ENCODE measurements at places on chromosomes 5 and 9.

DNA sequence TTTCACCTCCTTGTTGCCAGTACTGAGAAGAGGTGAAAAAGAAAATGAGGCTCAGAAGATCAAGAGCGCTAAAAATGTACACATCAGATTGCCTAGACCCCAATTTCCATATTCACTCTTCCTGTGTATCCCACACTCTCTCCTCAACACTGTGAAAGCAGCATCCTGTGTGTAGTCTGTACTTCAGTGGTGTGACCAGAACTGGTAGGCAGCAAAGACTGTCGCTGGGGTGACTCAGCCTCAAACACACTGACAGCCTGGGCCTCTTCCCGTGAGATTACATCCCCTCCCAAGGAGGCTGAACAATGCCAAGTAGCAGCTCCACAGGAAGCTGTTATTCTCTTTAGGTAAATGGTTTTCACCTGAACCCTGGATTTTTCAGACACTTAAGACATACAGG is 135.5 kb downstream of the CCDC192 start:
- no peak for DNase-seq

- DNase-seq: no peak
These were observed 98.5 kb downstream of the STRBP start for GRCh38 chr9:123169926-123170325.

DNA sequence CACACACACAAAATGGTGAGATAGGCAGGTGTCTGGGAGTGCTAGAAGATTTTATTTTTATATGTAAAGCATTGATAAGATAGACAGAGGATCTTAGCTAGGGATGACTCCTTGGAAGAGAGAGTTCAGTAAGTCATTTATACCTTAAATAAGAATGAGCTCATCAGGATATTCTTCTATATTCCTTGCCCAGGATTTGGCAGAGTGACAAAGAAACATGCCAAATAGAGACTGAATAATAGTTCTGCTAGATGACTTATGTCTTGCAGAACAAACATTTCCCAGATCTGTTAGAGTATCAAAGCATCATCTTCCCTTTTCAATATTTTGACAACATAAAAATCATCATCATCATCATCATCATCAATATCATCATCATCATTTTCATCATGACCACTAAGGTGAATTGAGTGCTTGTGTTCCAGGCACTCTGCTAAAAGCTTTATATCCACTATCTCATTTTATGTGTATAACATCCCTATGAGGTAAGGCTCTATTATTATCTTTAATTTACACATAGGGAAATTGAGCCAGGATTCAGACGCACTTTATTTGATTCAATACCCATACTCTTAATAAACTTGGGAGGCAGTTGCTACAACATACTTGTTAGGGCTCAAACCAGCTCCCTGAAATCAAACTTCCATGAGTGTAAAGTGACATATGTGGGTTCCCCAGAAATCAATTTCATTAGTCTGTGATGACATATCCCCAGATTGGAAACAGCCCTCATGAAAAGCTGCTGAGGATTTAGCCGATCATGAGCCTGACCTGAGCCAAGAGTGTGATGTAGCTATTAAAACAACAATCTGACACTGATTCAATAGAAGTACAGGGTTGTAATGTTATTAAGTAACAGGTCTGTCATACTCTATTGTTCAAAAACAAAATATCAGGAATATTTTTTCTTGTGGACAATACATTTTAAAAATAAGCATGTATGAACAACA is 176.3 kb upstream of the SEMA6A start:
- no peak for DNase-seq

- DNase-seq: no peak
These were observed 39.8 kb downstream of the CYSTM1 start for GRCh38 chr5:140214831-140215230.

- peak; percentile 22 for DNase-seq
These were observed 1131.0 kb downstream of the MAT2B start for GRCh38 chr5:164636456-164636855.

- DNase-seq: no peak
These were observed 47.6 kb upstream of the HOMER1 start for GRCh38 chr5:79561525-79561893.

- DNase-seq: no peak
These were observed 1864.1 kb downstream of the EFNA5 start for GRCh38 chr5:105806596-105806995.

DNA sequence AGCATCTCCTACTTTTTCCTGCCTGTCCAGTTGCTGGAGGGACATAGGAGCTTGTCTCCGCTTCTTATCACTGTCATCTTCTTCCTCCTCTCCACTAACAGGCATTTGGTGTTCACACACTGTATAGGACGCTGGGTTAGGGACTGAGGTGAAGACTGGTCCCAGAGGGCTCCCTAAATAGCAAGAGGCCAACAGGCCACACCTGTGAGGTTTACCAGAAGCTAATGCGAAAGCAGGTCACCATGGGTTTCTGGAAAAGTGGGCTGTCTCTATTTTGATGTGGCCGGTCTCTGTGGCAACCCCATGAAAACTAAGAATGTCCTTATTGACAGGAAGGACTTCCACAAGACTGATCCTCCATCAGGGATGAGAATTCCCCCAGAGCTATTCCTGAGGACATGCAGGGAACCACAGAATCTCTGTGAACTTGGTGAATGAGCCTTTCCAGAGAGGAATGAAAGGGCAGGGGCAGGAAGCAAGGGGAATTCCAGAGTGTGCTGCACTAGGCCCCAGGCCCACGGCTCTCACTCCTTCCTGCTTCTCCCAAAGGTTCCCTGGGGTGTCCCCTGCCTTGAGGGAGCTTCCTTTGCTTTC is 61.7 kb downstream of the DAP start:
- no peak for DNase-seq
